Activated naive CD8-positive, alpha-beta T cell treated with anti-CD3 and anti-CD28 coated beads, Interleukin-2, amount 50 U/mL, for 16 hours (primary cell): ENCODE measurements at places on chromosomes 3 and 15.

GRCh38 chr3:14297784-14298236 lies 104.6 kb upstream of the SLC6A6 start:
- no peak for DNase-seq

DNA sequence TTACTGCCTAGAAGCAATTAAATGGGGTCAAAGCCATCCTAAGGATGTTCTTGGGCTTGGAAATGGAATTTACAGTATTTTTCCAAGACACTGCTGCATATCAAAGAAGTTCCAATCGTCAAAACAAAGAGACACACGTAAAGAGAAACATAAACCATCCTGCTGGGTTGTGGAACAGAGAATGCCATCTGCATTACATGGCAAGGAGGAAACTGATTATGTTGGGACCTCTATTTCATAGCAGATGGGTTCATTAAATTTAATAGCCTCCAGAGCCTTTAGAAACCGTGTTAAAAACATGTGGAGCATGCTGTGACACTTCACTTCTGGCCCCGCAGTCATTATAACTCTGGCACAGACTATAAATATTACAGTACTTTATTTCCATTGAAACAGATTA lies 154.6 kb downstream of the LRTM1 start:
- DNase-seq: no peak

GRCh38 chr3:183377307-183377959 lies 51.0 kb downstream of the MCF2L2 start:
- DNase-seq: no peak

- DNase-seq: no peak
Observed at GRCh38 chr3:12179441-12179840, 20.7 kb upstream of the TIMP4 start.

- no peak for DNase-seq
Observed at GRCh38 chr3:48215876-48216275, 7.4 kb upstream of the CAMP start.

GRCh38 chr15:66714543-66714981 lies 12.5 kb downstream of the SMAD6 start:
- DNase-seq: no peak

DNA sequence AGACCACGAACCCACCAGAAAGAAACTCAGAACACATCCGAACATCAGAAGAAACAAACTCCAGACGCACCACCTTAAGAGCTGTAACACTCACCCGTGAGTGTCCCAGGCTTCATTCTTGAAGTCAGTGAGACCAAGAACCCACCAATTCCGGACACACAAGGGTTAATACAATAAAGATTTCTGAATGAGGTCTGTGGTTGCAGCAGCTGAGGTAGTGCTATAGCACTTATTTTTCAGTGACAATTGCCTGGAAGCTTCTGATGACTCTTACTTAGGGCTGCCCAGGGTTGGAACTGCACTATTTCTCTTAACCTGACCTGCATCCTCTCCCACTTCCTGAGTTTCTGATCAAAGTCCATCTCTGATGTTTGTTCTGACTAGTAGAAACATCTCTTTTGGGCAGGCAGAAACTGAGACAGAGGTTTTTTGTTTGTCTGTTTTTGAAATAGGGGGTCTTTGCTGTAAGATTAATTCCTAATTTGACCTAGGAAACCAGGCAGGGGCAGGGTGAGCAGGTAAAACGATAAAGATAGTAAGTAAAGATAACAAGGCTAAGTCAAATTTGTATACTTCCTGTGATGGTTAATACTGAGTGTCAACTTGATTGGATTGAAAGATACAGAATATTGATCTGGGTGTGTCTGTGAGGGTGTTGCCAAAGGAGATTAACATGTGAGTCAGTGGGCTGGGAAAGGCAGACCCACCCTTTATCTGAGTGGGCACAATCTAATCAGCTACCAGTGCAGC lies 169.1 kb downstream of the GAP43 start:
- DNase-seq: no peak

DNA sequence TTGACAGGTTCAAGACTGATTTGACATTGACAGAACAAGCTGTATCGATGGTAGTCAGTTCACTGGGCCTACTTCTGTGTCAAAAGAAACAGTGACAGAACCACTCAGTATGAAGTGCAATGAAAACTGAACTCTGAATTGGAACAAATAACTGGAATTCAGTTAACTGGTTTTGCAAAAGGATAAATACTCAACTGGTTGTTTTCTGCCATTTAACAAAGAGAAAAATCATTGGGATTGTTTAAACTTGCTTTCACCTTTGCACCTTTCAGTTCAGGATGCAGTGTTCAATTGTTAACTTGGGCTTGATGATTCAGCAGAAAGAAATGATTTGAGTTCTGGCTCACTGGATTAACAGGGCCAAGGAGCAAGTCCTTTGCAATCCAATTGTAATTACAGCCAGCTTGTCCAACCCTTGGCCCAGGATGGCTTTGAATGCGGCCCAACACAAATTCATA lies 4.9 kb downstream of the BTD start:
- no peak for DNase-seq

- DNase-seq: no peak
Observed at GRCh38 chr3:110995461-110996231, 76.0 kb upstream of the NECTIN3 start.

- DNase-seq: no peak
Observed at GRCh38 chr15:31271711-31272557, 54.7 kb upstream of the KLF13 start.

DNA sequence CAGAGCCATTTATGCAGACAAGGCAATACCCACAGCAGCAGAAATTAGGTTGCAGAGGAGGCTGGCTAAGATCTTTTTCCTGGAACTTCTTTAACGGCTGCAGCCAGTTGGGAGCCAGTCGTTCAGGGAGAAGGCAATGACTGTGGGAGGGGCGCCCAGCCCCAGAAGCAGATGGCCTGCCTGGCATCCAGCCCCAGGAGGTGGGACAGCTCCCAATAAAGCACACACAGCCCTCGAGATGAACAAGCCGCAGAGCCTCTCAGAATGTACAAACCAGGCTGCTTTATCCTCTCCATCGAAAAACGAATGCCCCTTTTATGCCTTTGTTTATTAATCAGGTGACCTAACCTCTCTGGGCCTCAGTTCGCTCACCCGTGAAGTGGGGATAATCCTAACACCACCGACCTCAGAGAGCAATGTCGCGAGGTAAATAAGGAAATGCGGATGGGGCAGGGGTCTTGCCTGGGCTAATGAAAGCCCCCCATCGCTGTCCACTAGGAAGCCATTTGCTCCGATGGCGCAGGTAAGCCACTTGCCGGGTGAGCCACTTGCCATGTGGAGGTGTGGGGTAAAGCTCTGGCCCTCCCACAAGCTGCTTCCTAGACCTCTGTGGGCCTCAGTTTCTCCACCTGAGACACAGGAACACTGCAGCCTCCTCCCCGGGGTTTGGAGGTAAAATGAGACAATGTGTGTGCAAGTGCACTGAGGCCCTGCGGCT lies 35.8 kb downstream of the MGLL start:
- DNase-seq: no peak

DNA sequence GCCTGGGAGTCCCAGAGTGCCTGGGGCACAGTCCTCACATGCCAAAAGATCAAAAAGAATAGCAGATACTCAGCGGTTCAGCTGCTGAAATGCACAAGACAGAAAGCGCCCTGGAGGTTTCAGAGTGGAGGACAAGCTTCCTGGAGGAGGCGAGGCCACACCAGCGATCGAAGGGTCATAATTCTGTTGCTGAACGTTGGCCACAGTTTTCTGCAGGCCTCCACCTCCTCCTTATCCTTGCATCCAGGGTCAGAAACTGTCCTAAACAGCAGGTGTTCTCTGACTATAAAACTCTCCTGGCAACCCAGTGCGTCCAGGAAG lies 220.3 kb upstream of the LINGO1 start:
- no peak for DNase-seq

- no peak for DNase-seq
Observed at GRCh38 chr15:94366781-94367180, 135.4 kb downstream of the MCTP2 start.

GRCh38 chr3:8466526-8466925 lies 35.1 kb upstream of the LMCD1 start:
- DNase-seq: no peak

DNA sequence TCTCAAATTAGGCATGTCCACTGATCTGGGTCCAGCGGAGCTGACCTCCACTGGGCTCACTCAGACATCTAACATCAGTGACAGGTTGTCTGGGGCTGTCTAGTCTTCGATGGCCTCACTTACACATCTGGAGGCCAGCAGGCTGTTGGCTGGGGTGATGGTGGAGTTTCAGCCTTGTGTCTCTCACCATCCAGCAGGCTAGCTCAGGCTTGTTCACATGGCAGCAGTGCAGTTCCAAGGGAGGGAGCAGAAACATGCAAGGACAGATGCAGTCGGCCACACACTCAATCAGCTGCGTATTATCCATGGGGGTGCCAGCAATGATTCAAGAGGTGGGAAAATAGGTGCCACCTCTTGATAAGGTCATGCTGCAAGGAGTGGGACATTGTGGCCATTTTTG lies 292.5 kb downstream of the SHQ1 start:
- no peak for DNase-seq

DNA sequence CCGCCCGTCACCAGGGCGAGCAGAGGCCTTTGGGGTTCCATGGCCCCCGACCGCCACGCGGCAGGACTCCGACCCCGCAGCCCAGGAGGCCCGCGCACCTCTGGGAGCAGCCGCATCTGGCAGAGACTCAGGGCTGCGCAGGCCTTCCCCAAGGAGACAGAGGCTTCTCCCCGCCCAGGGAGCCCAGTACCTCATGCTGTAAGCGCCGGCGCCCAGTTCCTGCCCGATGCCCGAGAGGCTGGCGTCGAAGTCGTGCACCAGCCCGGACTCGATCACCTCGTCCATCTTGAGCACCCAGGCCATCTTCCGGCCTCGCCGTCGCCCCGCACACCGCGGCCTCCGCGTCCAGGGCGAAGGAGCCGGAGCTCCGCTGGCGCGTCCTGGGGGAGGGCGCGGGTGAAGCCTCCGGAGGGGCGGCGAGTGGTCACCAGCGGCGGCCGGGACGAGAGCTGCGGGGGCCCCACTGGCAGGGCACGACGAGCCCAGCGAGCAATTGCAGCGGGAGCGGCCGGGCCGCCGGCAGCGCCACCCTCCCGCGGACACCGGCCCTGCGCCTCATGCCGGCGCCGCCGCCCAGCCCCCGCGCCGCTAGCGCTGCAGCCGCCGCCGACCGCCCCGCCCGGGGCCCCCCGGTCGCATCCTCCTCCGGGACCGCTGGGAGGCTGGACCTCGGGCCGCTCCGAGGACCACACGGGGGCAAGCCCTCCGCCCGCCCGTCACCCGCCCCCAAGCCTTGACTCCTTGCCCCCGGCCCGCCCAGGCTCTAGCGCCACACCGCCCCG lies 468 bp downstream of the UBP1 start:
- no peak for DNase-seq

- DNase-seq: no peak
Observed at GRCh38 chr3:46480491-46481195, 15.9 kb upstream of the LTF start.

DNA sequence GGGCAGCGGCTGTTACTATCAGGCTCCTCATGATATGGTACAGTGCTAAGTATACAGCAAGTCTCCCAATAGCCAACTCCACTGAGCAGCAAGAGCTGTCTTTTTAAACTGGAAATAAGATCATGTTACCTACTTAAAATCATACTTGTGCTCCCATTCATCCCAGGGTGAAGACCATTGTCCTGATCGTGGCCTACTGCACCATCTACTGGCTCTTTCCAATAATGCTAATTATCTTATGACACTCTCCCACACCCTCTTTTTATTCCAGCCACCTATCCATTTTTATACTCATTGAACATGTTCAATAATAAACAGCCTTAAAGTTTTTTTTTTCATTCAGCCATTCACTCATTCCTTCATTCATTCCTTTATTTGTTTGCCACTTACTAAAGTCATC lies 117.7 kb downstream of the GBE1 start:
- no peak for DNase-seq

DNA sequence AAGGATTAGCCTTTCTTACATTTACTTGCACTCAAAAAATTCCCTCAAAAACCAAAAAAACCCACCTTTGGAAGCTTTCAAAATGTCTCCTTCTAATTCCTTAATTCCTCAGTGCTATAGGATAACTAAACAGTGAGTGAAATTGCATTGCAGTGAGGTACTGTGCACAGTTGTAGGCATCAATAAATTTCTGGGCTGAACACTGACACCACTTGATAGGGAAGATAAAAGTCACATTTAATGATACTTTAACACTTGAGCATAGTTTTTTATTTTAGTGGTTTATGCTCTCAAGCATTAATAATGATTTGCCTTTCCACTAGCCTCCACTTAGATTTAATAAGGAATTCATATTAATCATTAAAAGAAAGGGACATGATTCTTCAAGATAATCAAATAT lies 52.3 kb downstream of the MAP2K5 start:
- no peak for DNase-seq

- no peak for DNase-seq
Observed at GRCh38 chr3:52453496-52454249, at the start of gene TNNC1. Gene TNNC1 (minus strand): TSS chr3:52454041. CDS start chr3:52454015, 26 bp downstream.

DNA sequence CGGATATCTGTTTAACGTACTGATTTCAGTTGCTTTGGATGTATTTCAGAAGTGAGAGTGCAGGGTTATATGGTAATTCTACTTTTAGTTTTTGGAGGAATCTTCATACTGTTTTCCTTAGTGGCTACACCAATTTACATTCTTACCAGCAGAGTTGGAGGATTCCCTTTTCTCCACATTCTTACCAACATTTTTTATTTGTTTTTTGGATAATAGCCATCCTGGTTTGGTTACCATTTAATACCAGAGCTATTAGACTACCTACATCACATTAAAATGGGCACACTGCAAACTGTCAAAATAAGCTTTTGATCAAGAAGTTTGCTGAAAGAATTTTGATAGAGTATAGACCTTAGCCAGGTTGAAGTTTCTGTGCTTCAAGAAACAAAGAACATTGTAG lies 217.2 kb upstream of the CFAP20DC start:
- no peak for DNase-seq

- no peak for DNase-seq
Observed at GRCh38 chr3:101640256-101640655, 36.7 kb downstream of the ZBTB11 start.

- no peak for DNase-seq
Observed at GRCh38 chr3:146308222-146308621, 57.3 kb upstream of the PLSCR4 start.

GRCh38 chr3:108907194-108907593 lies 46.5 kb downstream of the GUCA1C start:
- no peak for DNase-seq

- no peak for DNase-seq
Observed at GRCh38 chr3:121793078-121793477, 41.8 kb downstream of the IQCB1 start.

DNA sequence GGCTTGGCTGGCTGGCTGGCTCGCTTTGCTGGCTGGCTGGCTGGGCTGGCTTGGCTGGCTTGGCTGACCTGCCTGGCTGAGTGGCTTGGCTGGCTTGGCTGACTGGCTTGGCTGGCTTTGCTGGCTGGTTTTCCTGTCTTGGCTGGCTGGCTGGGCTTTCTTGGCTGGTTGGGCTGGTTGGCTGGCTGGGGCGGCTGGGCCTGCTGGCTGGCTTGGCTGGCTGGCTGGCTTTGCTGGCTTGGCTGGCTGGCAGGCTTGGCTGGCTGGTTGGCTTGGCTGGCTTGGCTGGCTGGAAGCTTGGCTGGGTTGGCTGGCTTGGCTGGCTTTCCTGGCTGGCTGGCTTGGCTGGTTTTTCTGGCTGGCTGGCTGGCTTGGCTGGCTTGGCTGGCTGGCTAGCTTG lies 435.6 kb downstream of the GOLGA6L6 start:
- no peak for DNase-seq

GRCh38 chr15:60795889-60796288 lies 316.9 kb upstream of the ICE2 start:
- no peak for DNase-seq

GRCh38 chr15:69546182-69546581 lies 93.6 kb downstream of the RPLP1 start:
- DNase-seq: no peak

- no peak for DNase-seq
Observed at GRCh38 chr15:62769604-62770003, 272.9 kb upstream of the TPM1 start.
